ENCODE measurements at places on chromosomes 1 and 21.

DNA sequence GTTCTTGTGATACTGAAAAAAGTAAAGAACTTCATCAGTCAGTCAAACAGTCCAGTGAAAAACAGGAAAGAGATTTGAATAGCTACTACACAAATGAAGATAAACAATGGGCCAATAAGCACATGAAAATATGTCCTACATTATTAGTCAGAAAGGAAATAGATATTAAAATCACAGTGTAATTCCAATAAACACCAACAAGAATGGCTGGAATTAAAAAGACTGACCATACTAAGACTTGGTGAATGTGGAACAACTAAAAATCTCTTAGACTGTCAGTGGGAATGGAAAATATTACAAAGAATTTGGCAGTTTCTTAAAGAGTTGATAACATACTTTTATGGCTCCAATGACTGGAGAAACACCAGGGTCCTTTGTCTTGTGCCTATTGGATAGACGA, 241.8 kb upstream of the USP24 start:
- no peak for DNase-seq

- peak; percentile 32 for DNase-seq
Measured at GRCh38 chr1:11645670-11646265, 8.5 kb downstream of the FBXO2 start.

DNA sequence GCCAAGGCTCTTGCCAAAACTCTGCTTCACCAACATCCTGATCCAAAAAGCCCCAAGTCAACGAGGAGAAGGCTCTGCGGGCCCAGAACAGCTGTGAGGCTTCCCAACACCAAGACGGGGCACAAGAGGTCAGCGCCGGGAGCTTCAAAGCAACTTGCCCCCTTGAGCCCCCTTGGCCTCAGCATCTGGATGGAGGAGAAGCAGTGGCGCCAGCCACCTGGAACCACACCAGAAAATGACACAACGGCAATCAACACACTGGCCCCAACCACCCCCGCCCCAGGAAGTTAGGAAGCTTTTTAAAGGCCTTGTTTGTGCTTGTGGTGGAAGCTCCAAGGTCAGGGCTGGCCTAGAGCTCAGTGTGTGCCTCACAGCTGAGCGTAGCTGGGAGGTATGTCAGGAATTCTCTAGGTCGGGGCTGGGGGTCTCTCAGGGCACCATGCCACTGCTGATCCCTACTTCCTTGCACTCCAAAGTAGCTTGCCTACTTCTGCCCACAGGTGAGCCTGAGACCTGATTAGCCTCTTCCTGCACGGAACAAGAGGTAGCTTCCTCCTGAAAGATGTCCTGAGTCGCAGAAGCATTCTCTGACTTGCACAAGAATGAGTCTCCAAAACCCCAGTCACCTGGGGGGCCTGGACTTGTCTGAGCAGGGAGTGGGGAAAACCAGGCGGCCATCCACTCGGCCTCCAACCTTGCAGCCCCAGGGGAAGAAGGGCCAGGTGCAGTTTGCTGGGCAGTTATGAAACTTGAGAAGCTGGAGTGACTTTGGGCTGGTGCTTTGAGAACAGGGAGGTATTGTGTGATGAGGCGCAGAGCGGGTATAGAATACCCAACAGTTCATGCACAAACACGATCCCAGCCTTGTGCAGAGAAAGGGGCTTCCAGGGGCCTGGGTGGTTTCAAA, 9.7 kb upstream of the SRP9 start:
- peak; percentile 99 for DNase-seq

GRCh38 chr1:15843826-15844572, 3.5 kb upstream of the SPEN start:
- no peak for DNase-seq

DNA sequence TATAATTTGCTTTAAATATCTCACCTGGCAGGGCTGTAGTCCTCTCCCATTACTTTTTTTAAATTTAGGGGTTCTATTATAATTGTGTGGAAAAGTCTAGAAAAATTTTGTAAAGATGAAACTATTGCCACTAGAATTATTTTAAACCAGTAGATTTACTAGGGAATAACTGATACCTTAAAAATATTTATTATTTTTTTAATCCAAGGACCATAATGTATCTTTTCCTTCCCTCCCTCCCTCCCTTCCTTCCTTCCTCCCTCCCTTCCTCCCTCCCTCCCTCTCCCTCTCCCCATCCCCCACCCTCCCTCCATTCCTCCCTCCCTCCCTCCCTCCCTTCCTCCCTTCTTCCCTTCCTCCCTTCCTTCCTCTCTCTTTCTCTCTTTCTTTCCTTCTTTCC, 90.5 kb downstream of the DNM3 start:
- DNase-seq, result no peak

GRCh38 chr1:5758859-5759578, 233.2 kb downstream of the NPHP4 start:
- no peak for DNase-seq

GRCh38 chr1:48415050-48415449, 57.0 kb downstream of the SPATA6 start:
- DNase-seq, result no peak

DNA sequence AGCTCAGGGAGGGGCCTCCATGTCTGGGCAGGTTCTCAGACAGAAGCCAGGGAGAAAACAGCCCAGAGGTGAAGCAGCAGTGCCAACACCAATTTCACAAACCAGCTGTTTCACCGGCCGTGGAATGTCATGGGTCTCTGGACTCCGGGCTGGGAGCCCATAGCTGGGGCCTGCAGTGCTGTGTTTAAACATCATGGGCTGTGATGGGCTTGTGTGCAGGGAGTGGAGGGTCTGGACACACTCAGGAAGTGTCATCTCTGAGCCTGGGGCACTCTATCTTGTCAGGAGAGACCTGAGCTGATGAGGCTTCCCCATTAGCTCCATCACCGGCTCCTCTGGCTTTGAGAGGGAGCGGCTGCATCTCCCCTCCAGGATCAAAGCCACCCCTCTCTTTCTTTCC, 173.6 kb upstream of the IGSF21 start:
- DNase-seq, result no peak
